ENCODE measurements at places on chromosomes 11 and 22.

GRCh38 chr22:36274531-36274930 is 21.6 kb downstream of the APOL1 start:
- DNase-seq, result no peak

DNA sequence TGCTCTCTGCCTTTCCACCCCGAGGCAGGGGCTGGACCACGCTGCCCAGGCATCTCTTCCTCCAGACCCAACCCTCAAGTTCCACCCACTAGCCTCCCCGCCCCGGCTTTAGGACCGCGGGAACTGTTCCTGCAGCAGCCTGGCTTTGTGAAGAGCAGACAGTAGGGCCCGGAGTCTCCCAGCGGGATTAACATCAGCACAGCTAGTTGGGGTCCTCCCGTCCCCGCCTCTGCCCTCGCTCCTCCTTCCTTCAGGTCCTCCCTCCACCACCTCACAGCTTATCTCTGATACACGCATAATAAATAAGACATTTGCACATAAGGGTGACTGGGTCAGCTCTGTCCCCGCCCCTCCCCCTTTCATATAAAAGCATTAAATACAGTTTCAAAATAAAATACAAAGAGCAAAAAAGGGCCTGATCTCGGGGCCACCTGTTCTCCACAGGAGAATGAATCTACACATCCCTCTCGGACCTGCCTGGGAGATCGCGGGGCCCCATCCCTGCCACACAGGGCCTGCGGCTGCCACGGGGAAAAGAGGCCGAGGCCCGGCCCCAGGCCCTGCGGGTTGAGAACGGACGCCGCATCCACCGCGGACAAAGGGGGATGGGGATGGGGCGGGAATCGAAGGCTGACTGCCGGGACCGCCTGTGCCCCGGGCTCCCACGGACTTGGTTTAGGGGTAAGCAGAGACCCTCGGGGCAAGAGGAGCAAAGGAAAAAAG is 6.5 kb downstream of the ZFTA start:
- DNase-seq, result peak; percentile 67

DNA sequence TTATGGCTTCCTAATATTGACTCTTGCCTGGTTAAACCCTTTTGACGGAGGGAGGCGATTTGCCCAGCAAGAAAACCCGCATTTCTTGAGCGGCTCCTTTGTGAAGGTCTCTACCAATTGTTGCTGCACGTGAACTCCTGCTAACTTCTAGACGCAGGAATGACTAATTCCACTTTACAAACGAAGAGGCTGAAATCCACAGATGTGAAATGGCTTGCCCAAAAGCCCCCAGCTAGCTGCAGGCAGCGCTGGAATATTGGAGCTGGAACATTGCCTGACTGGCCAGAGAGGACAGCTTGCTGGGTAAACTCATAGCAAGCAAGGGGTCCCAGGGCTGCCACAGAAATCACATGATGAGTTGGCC is 542 bp downstream of the GCAT start:
- DNase-seq, result no peak

- DNase-seq, result no peak
These were observed 211.9 kb downstream of the MYO18B start for GRCh38 chr22:25953919-25954318.

Data from right cardiac atrium (tissue), 5 donors.